Activated CD4-positive, alpha-beta memory T cell treated with anti-CD3 and anti-CD28 coated beads for 36 hours (primary cell): ENCODE measurements at places on chromosomes 4 and X. TPM values are rescaled to one million over a fixed set of nuclear protein-coding genes. Genes with fewer than 3 reads are reported as not detected.

- H3K27me3 ChIP-seq = no peaks in the 10 kb centered on the region
- no peaks in the 10 kb centered on the region for H3K36me3 ChIP-seq
- no peak for DNase-seq
- H3K4me3 ChIP-seq = no peak overlapping the region
Measured at GRCh38 chr4:166363198-166363597, 490.2 kb downstream of the TLL1 start.

DNA sequence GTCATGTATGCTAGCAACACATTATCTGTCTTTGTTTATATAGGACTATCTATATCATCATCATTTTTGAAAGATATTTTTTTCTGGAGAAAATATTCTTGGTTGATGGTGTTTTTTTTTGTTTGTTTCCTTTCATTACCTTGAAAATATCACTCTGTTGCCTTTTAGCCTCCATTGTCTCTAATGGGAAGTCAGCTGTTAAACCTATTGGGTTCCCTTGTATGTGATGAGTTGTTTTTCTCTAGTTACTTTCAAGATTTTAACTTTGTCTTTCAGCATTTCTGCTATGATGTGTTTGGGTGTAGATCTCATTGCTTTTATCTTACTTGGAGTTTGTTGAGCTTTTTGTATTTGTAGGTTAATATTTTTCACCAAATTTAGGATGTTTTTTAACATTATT lies 124.4 kb downstream of the EDA start:
- no peaks in the 10 kb centered on the region for H3K27me3 ChIP-seq
- DNase-seq = no peak
- peaks cover 2% of the 10 kb centered on the region for H3K36me3 ChIP-seq
- H3K4me3 ChIP-seq = no peak overlapping the region

GRCh38 chr4:123936621-123937043 lies 540.0 kb downstream of the SPRY1 start:
- DNase-seq = no peak
- no peaks in the 10 kb centered on the region for H3K4me1 ChIP-seq
- no peaks in the 10 kb centered on the region for H3K27me3 ChIP-seq
- H3K27ac ChIP-seq = no peak overlapping the region

DNA sequence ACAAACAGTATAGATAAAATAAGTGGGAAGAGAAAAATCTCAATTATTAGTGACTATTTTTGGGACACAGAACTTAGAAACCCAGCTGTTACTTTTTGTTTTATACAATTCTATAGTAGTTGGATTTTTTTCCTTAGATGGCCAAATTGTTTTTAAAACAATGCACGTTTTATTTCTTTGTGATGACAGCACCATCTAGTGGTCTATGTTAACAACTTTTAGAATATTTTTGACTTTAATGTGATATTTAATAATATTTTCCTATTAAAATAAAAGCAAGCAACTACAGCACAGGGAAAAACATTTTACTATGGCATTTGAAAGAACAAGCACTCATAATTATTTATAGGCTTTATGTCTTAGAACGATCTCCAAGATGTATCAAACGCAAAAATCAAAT lies 5.6 kb upstream of the SMIM31 start:
- H3K27me3 ChIP-seq = peaks cover 5% of the 10 kb centered on the region
- no peak overlapping the region for H3K4me3 ChIP-seq
- no peak for DNase-seq
- peaks cover 3% of the 10 kb centered on the region for H3K36me3 ChIP-seq

GRCh38 chrX:23548164-23548563 lies 119.1 kb upstream of the PRDX4 start:
- H3K27ac ChIP-seq = no peak overlapping the region
- H3K27me3 ChIP-seq = peaks cover 1% of the 10 kb centered on the region
- H3K4me3 ChIP-seq = no peak overlapping the region
- no peaks in the 10 kb centered on the region for H3K4me1 ChIP-seq
- DNase-seq = no peak
- no peaks in the 10 kb centered on the region for H3K36me3 ChIP-seq

TLR10 gene
- 0.05 TPM for total RNA-seq

- no peak for DNase-seq
- no peaks in the 10 kb centered on the region for H3K27me3 ChIP-seq
- no peak overlapping the region for H3K27ac ChIP-seq
- H3K36me3 ChIP-seq = no peaks in the 10 kb centered on the region
Measured at GRCh38 chr4:77697860-77698590, 92.4 kb downstream of the CXCL13 start.

- H3K4me3 ChIP-seq = no peak overlapping the region
- no peaks in the 10 kb centered on the region for H3K36me3 ChIP-seq
- no peak for DNase-seq
- H3K4me1 ChIP-seq = no peaks in the 10 kb centered on the region
- no peak overlapping the region for H3K27ac ChIP-seq
- no peaks in the 10 kb centered on the region for H3K27me3 ChIP-seq
Measured at GRCh38 chrX:11543249-11543648, 122.5 kb downstream of the ARHGAP6 start.

DNA sequence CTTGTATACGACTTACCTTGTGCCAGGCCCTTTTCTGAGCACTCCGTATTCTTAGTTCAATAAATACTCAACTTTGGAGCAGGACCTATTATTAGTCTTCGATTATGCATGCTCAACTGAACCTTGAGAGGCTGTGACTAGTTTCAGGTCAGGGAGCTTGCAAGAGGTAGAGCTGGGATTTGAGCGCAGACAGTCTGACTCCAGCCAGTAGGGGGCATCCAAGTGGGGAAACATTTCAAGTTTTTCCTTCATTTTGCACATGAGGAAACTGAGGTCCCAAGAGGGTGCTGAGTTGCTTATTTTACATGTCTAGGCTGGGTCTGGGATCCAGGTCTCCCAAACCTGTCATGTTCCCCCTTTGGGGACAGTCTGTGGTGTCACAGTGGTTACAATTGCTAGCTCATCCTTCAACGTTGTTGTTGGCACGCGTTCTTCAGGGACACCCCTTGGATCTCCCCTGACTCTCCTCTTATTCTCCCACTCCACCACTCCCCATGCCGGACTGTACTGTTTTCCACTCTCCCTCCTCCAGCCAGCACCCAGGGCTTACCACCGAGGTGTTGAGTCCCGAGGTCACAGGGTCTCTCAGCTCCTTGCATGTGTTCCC lies 6.7 kb upstream of the PRICKLE3 start:
- DNase-seq = peak; percentile 60
- H3K36me3 ChIP-seq = no peaks in the 10 kb centered on the region
- peaks cover 32% of the 10 kb centered on the region for H3K4me1 ChIP-seq
- H3K27ac ChIP-seq = peak overlapping the region; percentile 65

DNA sequence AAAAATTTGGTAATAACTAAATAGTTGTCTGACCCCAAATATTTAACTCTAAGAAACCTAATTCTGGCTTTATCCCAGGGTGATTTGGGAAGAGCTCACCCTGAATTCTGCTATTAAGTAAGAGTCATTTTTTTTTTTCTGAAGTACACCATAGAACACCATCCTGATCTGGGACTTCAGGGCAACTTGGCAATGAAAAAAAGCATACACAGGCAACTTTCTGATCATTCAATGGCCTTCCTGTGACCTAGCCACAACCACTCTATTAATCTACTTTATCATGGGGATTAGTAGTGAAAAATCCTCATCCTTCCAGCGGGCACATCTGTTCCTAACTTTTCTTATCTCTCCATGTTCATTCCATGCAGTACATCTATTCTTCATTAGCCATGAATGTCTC lies 333.2 kb upstream of the MAD2L1 start:
- H3K4me1 ChIP-seq = no peaks in the 10 kb centered on the region
- no peak for DNase-seq
- H3K4me3 ChIP-seq = no peak overlapping the region
- H3K27me3 ChIP-seq = no peaks in the 10 kb centered on the region
- H3K27ac ChIP-seq = no peak overlapping the region
- no peaks in the 10 kb centered on the region for H3K36me3 ChIP-seq

GAB3 gene
- total RNA-seq = 3.7 TPM

GRCh38 chr4:187362937-187363857 lies 632.4 kb upstream of the ZFP42 start:
- H3K27ac ChIP-seq = no peak overlapping the region
- H3K4me1 ChIP-seq = no peaks in the 10 kb centered on the region
- DNase-seq = no peak
- no peak overlapping the region for H3K4me3 ChIP-seq
- H3K36me3 ChIP-seq = no peaks in the 10 kb centered on the region

GRCh38 chr4:96186593-96186992 lies 346.7 kb downstream of the PDHA2 start:
- no peaks in the 10 kb centered on the region for H3K4me1 ChIP-seq
- H3K27ac ChIP-seq = no peak overlapping the region
- H3K4me3 ChIP-seq = no peak overlapping the region
- no peaks in the 10 kb centered on the region for H3K27me3 ChIP-seq
- DNase-seq = no peak
- no peaks in the 10 kb centered on the region for H3K36me3 ChIP-seq

ANKRD50 gene
- total RNA-seq = 0.43 TPM

DNA sequence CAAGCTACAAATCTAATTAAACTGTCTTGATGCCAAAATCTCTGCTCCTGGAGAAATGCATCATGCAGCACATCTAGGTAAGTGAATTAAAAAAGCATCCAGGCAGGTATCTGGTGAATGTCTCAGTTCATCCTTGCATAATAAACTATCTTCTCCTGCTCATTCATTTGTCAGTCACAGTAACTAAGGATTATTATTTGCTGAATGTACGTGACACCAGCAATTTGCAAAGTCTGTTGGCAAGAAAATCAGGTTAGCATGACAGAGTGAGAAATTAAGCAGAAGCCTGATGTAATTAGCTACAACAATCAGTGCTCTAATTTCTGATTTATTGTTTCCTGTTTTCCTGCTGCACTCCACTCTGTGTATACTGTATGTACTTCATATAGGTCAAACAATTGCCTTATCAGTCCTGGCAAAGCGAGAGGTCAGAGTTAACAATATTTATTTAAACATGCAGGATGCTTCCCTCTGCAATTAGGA lies 213.6 kb downstream of the FBXO8 start:
- DNase-seq = no peak
- peaks cover 3% of the 10 kb centered on the region for H3K27me3 ChIP-seq
- no peaks in the 10 kb centered on the region for H3K36me3 ChIP-seq
- H3K4me1 ChIP-seq = no peaks in the 10 kb centered on the region

GRCh38 chr4:26388671-26389070 lies 67.9 kb downstream of the RBPJ start:
- no peak overlapping the region for H3K4me3 ChIP-seq
- H3K27me3 ChIP-seq = no peaks in the 10 kb centered on the region
- peaks cover 41% of the 10 kb centered on the region for H3K36me3 ChIP-seq
- H3K27ac ChIP-seq = no peak overlapping the region

DNA sequence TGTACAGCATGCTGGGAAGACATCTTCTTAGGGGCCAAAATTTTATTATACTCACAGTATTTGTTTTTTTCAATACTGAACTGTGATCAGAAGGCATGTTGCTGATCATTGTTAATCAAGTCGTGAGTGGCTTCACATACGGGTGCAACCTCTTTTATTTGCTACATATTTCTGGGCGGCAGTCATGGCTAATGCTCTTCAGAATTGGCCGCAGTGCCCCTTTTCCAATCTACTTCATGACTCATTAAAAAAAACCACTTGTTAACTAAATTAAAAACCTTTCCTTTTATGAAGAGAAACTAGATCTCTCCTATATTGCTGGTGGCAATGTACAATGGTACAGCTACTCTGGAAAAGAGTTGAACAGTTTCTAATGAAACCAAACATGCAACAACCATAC lies 101.5 kb upstream of the C1GALT1C1 start:
- H3K27ac ChIP-seq = no peak overlapping the region
- no peaks in the 10 kb centered on the region for H3K36me3 ChIP-seq
- peaks cover under 1% of the 10 kb centered on the region for H3K4me1 ChIP-seq
- H3K27me3 ChIP-seq = no peaks in the 10 kb centered on the region

HTN3 gene
- total RNA-seq = not detected

ASB9 gene
- 0.43 TPM for total RNA-seq

TMEM255A gene
- not detected for total RNA-seq

GRCh38 chr4:101475246-101475645 lies 127.9 kb upstream of the PPP3CA start:
- no peak overlapping the region for H3K4me3 ChIP-seq
- no peak overlapping the region for H3K27ac ChIP-seq
- no peaks in the 10 kb centered on the region for H3K4me1 ChIP-seq

DNA sequence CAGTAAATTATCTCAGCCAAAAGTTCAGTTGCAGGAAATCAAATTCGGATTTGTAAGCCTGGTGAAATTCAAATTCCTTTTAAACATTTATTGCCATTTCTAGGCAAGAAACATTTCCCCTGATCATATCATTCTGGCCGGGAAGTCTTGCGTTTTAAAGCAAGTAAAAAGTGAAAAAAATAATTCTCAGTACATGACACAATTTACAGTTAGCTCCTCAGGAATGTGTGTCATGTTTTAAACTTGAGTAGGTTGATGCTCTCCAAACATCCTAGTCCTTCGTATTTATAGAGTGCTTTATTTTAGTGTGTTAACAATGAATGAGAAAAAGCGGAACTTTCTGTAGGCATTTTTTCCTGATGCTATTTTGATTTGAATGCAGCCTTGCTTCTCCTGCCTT lies 158.3 kb upstream of the SCML1 start:
- H3K27me3 ChIP-seq = no peaks in the 10 kb centered on the region
- no peaks in the 10 kb centered on the region for H3K4me1 ChIP-seq
- H3K27ac ChIP-seq = no peak overlapping the region
- no peak overlapping the region for H3K4me3 ChIP-seq
- no peaks in the 10 kb centered on the region for H3K36me3 ChIP-seq

SSX3 gene
- not detected for total RNA-seq

DNA sequence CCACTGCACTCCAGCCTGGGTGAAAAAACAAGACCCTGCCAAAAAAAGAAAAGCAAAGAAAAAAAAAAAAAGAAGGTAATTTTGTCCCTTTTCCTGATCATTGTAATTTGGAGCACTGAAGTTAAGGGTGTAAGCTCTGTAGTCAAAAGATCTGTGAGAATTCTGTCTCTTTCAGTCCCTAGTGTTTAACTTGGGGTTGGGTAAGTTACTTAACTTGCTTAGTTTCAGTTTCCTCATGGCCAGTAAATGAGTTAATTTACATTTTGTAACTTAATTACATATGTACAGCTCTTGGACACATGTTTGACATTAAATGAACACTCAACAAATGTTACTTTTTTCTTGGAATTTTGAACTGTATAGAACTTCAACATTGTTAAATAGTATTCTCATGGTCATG lies 10.9 kb upstream of the UBE2K start:
- no peaks in the 10 kb centered on the region for H3K27me3 ChIP-seq
- H3K36me3 ChIP-seq = no peaks in the 10 kb centered on the region
- H3K27ac ChIP-seq = no peak overlapping the region
- H3K4me1 ChIP-seq = no peaks in the 10 kb centered on the region
- no peak overlapping the region for H3K4me3 ChIP-seq
